AG10803 (cell line): ENCODE measurements at places on chromosomes 2 and 18.

DNA sequence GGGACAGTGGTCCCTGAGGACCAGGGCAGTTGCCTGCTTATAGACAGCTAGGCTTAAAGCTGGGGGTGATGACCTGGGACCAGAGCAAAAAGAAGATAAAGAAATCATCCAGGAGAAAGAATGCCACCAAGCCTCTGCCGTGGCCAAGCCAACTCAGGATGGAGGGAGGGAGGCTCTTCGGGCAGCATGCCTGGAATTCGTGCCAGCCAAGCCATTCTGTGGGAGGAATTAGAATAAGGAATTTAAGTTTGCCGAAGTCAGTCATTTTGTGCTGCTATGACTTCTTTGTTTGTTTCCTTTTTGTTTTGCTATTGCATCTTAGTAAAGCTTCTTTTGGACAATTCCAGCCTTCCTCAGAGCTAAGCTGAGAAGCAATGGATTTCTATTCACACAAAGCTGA lies 124.1 kb downstream of the EN1 start:
- DNase-seq, result peak; percentile 58

GRCh38 chr2:168811696-168812095 lies 9.3 kb downstream of the NOSTRIN start:
- DNase-seq, result no peak

GRCh38 chr18:25282282-25282681 lies 69.7 kb downstream of the ZNF521 start:
- DNase-seq, result no peak

- DNase-seq, result no peak
Measured at GRCh38 chr2:1770566-1771380, 26.5 kb upstream of the PXDN start.

GRCh38 chr2:86274265-86274917 lies 63.0 kb downstream of the REEP1 start:
- DNase-seq, result peak; percentile 24

GRCh38 chr18:32763293-32763692 lies 9.5 kb downstream of the KLHL14 start:
- DNase-seq, result no peak
